Fibroblast of skin of left biceps (primary cell): ENCODE measurements at places on chromosomes 1 and 21.
A peak's percentile ranks its signal among the peaks of the same experiment; 100 is the strongest.

DNA sequence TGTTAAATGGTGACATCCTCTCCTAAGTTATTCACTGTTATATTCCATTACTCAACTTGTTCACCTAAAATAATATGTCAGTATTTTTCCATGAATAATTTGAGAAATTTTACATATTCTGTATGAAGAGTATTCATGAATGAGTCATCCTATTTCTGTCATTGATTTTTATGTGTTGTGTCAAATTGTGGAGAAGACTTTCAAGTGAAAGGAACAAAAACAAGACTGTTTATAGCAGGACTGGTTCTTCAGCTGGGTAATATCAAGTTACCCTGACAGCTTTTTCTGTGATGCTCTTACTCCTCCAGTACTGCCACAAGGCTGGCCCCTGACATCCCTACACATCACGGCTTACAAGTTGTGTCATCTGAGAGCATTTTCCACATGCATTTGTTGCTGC, 847.7 kb downstream of the NCAM2 start:
- DNase-seq: no peak

DNA sequence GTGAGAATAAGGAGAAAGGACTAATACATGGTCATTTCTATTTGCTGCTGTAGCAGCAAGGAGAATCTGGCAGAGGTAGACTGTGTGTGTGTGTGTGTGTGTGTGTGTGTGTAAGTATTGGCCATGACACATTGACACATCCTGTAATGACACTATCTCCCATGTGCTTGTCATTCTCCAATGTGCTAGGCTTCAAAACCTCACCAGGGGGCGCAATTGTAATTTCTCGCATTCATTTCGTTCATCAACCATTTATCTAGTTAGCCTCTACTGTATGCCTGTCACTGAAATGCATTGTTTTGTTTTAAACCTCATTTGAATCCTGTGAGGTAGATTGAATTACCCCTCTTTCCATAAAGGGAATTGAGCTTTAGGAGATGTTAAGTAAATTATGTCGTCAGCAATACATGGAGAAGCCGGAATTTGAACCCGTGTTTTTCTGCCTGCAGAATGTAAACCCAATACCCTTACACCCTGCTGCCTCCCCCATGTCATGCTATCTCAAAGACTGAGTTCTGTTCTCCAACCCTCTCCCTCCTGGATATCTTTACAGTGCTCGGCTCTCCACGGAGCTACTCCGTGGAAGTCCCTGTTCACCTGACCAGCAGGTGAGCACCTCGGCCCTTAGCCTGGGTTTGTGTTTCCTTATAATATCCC, 100.8 kb downstream of the UCK2 start:
- DNase-seq: no peak

GRCh38 chr1:182484067-182484466, 34.1 kb downstream of the RGSL1 start:
- DNase-seq: no peak

DNA sequence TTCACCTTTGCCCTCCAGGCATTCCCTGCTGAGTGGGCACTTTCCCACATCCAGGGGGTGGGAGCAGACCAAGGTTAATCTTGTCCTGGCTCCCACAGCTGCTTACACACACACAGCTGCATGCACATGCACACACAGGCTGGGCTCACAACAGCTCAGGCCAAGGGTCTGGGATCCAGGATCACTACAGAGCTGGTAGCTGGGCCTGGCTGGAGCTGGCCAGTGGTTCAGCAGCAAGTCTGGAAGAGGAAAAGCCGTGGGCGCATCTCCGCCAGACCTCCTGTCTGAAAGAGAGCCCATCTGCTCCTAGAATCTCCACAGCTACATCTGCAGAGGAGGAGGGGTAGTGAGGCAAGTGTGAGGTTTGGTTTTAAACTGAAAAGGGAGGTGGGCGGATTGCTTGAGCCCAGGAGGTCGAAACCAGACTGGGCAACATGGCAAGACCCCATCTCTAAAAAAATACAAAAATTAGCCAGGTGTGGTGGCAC, 3.8 kb downstream of the CDK18 start:
- DNase-seq: no peak

GRCh38 chr1:203390298-203390697, 39.4 kb upstream of the FMOD start:
- DNase-seq: no peak

DNA sequence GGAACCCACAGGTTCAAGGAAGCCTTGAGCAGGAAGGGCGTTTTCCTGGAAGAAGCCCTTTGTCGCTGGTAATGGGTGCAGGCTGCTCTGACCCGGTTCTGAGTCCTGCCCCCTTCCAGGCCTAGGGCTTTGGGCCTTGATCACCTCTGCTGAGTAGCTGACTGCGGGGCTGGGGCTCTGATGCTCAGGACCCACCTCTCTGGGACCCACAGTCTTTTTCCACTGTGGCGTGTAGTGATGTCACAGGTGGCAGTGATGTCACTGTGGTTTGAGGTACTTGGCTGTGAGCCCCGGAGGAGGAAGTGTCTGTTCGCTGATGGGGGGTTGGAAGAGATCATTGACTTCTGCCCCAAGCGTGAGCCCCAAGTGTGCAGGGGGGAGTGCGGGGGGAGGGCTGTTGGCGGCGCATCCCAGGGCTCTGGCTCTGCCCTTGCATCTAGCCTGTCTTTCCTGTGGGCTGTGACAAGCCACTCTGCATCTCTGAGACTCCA, 6.9 kb downstream of the TNFRSF1B start:
- DNase-seq: no peak

DNA sequence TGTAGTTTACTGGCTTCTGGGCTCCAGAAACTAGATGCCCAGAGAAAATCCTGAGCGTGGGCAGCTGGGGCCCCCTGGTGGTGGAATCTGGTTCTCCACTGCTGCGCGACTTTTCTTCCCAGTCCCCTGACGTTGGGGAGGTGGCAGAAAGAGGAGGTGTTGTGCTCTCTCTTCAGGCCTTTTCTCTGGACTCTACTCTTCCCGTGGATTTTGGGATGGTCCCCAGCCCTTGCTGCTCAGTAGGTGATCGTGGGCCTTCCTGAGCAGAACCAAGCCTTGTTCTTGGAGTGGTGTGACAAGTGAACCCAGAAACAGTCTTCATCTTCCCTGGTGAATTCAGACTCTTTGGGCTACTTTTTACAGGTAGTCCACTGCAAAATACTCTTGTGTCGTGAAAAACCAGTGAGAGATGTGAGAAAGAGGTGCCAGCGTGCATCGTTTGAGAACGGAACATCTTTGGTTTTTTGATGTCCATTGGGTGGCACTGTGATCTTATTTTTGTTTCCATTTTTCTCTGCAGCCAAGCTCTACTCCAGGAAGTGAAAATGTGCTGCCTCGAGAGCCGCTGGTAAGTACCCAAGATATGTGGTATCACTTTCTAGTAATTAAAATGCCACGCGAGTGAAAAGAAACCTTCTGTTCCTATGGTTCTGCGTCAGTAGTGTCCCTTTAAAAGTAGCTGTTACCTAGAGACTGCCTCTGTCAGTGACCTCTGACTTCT, 20.2 kb downstream of the PEX14 start:
- no peak for DNase-seq

DNA sequence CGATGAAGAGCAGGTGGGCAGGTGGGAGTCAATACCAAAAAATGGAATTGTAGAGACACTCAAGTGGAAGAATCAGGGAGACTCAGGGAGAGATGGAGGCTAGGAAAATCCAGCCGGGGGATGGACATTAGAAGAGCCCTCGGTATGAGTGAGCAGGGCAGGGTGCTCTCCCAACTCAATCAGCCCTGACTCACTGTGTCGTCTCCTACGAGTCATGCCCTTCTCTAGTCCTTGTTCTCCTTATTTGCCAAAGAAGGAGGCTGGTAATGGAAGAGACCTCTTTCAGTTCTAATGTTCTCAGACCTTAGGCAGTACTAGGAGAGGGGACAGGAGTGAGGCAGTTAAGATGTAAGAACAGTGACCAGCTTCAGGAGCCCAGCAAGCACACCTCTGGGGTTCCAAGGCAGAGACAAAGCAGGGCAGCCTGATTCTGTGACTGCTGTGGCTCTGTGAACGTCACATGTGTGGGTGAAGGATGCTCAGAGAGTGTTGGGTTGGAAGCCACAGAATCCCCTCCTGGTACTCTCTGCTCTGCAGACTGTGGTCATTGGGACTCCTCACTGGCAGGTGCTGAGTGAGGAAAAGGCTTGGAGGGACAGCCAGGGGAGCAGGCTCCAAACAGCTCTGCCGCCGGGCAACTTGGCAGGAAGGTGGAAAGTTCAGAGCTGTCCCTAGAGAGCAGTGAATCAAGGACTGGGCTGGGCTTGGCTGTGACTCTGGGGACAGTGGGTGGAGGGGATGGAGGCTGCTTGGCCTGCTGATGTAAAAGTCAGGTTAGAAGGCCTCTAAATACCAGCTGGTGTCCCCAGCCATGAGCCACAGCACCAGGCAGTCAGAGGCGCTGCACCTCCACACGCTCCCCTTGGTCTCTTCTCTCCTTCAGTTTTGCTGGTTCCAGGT, 11.1 kb upstream of the GJA5 start:
- DNase-seq: peak; percentile 2

- no peak for DNase-seq
Observed at GRCh38 chr1:235060607-235061470, 67.8 kb downstream of the TOMM20 start.

- DNase-seq: peak; percentile 17
Observed at GRCh38 chr1:16250524-16251251, 13.7 kb upstream of the CPLANE2 start.

- DNase-seq: no peak
Observed at GRCh38 chr1:223765719-223766340, 53.5 kb downstream of the CAPN2 start.

DNA sequence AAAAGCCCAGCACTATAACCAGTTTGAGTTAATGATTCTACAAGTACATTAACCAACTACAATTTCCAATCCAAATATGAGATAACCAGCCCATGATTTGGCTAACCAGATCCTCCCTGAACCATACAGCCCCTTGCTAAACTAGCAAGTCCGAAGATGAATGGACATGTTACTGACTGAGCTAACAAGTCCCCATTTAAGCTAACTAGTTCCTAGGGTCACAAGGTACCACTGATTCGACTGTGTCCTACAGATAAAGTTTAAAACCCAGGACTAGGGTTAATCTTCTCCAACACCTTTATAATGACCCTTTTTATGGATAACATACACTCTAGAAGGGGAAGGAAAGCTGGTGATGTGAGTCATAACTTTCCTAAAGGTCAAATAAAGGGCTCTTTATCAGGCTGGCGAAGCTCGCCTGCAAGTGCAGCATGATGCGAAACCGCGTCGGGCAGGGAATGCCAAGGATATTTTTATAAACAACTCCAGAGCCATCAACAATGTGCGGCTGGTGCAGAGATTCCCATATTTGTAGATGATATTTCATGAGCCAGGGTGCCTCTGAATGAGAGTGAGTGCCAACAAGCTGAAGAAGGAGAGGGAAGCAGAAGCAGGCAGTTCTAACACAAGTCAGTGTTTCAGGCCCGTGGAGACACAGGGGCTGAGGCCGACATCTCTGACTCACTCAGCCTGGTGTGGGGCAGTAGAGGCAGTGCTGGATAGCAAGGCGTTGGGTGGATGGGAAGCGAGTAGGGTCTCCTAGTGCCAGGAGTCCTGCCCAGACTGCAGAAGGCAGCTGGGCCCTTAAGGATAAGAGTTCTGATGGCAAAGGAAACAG, 75.6 kb upstream of the ROR1 start:
- DNase-seq: no peak

DNA sequence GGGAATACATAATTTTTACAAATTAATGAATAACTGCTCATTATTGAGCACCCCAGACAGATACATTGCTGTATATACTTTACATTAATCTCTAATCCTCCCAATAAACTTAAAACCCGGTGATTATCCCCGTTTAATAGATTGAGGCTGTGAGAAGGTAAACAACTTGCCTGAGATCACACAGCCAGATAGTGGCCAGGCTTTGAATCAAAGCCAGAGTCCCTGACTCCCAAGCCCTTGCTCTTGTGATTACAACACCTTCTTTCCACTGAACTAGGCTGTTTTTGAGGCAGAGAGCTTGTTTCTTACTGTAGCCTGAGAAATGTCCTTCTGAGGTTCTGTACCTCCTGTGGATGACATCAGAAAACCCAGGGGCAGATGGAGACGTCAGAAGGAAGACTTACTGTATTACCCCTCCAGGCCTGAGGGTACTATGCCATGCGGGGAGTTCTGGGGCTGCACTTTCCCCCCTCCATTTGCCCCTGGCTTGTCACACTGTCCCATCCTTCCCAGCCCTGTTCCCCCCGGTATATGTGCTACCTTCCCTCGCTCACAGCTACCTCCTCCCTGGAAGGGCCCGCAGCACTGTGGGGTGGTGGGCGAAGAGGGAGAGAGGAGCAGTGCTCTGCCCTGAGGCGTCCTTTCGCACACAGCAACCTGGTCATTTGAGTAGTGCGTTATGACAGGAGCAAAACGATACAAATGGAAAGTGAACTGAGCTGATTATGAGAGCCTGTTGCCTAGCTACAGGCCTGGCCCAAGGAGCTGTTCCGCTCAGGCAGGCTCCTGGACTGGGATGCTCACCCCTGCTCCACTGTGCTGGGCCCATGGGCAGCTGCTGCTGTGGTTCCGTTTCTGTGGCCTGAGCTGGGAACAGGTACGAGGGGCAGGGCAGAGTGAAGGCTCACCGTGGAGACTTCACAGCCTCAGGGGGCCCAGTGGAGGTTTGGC, 4.6 kb downstream of the KCNC4 start:
- no peak for DNase-seq

DNA sequence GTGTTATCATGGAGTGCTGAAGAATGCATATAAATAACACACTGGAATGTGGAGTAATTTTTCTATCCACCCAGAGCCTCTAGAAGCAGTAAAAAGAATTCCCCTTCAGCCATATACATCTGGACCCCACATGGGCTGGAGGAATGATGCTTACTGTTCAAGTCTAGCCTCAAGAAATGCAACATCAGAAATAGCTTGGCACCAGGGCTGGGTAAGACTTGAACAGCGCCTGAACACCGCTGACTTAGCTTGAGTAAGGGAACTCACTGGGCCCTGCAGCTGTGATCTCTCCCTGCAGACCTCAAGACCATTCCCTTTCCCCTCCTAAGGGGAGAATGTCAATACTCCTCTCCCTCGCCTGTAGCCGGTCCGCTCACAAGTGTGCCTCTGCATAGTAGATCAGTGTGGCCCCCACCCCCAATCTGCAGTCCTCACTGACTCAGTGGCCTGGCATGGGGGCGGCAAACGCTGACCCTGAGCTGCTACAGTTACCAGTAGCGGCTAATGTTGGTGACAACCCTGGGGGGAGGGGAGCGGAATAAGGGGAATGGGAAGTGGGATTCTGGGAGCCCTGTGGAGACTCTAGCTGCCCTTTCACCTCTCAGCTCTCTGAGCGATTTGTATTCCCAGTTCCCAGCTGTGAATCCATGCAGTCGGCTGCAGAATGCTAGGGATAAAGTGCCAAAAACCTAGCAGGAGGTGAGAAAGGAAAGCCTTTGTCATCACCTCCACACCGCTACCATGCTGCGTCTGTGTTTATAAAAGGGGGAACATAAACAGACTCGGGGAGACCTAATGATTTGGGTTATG, 483.9 kb downstream of the DISC1 start:
- peak; percentile 96 for DNase-seq

DNA sequence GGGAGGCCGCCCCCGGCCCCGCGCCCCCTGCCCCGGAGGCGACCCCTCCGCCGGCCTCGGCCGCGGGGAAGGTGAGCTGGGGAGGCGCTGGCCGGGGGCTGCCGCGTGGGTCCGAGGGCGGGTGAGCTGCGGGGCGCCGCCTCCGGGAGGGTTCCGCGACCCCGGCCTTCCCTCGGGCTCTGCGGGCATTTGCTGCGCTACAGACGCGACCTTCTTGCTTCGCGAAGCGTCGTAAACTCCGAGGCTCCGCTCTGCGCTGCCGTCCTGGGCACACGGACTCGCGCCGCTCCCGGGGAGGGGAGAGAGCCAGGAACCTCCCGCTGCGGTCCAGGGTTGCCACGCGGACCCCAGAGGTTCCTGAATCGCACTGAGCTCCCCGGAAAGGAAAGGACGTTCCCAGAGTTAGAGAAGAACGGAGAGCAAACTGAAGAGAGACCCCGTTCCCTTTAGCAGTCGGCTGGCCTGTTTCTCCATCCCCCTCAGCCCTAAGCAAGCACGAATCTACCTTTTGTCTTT, 345 bp downstream of the SLX9 start:
- no peak for DNase-seq
